ENCODE measurements at places on chromosomes 2 and 18.

DNA sequence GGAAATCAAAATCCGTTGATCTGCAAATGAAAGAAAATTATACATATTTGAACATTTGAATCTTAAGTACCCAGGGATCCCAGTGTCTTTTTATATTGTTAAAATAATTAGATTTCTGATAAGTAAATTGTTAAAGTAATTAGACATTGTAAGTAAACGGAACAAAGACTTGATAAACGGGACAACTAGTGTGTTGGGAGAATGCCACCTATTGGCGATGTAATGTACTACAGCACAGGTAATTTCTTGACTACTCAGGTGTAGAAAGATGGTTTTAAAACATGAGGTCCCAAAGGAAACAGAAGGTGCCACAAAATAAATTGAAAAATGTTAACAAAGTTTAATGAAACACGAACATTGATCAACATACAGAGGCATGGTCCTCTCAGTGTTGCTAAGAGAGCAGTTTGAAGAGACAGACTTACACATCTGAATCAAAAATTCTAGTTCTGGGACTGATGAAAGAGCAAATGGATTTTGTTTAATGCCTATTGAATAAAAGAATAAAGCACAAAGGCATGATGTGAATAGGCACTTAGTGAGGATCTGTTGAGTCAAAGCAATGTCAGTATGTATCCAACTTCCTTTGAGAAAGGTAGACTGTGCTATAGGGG, 103.4 kb upstream of the RASGRP3 start:
- DNase-seq = no peak

DNA sequence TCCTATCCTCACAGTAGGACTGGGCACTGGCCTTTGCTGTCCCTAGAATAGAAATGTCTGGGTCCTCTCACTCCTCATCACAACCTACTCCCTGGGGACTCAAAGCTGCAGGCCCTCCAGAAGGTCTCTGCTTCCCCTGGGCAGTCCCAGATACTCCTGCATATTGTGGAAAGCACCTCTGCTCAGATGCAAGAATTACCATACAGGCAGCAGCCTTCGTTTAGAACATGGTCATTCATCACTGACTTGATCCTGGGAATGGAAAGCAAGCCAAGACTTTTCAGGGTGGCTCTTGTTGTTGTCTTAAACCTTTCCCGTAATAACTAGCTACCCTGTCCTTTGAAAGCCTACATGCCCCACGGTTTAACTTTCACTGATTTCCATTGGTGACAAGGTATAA, 53.1 kb upstream of the NPAS2 start:
- no peak for DNase-seq

GRCh38 chr2:11822746-11823451, 76.5 kb downstream of the LPIN1 start:
- DNase-seq = peak; percentile 84

DNA sequence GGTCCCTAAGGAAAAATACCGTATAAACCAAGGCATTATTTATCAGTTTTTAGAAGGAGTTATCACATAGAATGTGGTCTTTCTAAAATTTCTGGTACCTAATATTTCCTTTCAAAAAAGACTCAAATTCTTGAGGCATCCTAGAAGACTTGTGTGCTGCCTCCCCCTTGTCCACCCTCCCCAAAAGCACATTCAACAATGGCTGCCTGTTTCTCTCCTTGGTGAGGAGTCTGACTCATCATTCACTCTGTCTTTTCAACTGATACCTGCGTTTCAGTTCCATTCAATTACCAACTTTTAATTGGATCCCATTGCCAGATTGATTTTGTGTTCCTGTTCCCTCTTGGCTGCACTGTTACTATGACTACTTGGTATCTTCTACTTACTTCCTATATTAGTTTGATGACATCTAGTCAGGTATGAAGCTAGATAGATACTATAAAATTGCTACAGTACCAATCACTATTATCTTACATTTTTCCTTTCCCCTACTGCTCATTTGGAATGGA, 72.9 kb downstream of the XRCC5 start:
- DNase-seq = no peak

- no peak for DNase-seq
Observed at GRCh38 chr2:51722311-51722710, 690.4 kb upstream of the NRXN1 start.

DNA sequence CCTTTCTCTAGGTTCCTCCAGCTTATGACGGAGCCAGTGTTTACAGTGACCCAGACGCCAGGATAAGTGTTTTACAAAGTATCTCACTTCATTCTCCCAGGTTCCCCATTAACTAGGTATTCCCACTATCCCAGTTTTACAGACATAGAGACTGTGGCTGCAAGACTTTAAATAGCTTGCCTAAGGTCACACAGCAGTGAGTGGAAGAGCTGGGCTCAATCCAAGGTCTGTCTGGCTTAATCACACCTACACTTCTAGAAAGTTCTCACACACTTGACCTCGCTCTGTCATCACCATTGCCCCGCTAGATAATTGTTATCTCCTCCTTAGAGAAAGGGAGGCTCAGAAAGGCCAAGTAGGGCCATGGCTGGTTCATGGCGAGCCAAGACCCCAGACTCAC, 110.2 kb downstream of the ANTXR1 start:
- DNase-seq = no peak

DNA sequence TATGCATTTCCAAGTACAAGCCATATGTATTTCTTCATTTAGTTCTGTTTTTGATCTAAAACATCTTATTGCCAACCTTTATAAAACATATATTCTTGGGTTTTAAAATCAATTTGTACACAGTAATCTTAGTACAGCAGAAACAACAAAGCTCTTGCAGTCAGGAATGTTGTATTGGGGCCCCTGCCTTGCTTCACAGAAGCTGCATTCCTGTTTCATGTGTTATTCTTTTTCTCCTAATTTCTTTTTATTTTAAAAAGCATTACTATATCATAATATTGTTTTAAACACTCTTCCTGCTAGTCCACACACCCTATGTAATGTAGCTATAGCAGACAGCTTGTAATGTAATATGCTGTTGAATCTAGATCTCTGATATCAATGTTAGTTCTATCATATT, 24.0 kb downstream of the SERPINB7 start:
- no peak for DNase-seq

DNA sequence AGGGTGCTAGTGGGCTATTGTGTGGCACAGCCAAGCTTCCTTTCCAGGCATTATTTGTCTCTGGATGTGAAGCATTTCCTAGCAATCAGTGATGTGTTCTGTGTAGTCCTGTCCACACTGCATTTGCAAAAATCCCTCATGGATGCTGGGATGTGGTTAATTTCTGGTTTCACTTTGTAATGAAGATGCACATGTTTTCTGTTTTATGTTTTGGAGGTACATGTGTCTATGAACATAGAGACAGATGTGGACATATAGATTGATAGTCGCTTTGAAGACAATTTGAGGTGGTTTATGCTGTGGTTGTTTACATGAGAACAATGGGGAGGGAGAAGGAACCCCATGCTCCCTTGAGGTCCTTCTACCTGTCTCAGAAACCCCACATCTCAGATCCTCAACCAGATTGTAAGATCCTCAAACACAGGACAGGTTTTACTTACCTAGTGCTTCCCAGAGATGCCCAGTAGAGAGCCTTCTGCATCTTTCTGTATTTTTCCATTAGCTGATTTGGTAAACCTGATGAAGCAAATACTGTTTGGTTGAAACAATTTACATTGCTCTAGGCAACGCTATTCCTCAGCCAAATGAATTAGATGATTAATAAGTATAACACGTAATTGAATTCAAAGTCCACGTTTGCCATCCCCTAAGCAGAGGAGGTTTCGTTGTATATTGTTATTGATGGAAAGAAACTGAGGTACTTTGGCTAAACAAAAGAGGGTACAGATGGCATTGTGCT, 204.4 kb downstream of the SPP2 start:
- no peak for DNase-seq

DNA sequence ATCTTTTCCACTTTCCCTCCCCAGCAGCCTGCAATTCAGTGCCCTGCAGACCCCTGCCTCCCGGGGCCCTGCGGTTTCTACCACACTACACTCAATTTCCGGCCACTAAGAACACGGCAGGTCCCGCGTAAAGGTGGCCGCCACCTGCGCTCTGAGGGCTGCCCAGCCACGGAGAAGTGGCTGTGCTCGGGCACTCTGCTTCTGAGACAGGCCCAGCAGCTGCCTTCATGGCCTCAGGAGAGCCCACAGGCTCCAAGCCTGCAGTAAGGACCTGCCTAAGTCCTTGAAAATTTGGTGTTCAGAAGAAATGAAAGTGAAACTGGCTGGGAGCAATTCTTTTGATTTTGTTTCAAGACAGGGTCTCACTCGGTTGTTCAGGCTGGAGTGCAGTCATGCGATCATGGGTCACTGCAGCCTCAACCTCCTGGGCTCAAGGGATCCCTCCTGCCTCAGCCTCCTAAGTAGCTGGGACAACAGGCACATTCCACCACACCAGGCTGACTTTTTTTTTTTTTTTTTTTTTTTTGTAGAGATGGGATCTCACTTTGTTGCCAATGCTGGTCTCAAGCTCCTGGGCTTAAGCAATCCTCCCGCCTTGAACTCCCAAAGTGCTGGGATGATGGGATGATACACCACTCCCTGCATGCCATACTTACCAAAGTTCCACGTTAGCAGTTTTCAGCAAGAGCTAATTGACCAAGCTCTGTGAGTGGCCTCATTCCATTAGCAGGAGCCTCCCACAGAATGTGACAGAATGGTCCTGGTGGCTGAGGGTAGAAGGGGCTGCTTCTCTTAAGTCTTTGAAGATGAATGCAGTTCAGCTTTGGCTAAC, 14.6 kb upstream of the ALPP start:
- no peak for DNase-seq

- no peak for DNase-seq
Observed at GRCh38 chr18:67995769-67996168, 479.2 kb upstream of the DSEL start.

DNA sequence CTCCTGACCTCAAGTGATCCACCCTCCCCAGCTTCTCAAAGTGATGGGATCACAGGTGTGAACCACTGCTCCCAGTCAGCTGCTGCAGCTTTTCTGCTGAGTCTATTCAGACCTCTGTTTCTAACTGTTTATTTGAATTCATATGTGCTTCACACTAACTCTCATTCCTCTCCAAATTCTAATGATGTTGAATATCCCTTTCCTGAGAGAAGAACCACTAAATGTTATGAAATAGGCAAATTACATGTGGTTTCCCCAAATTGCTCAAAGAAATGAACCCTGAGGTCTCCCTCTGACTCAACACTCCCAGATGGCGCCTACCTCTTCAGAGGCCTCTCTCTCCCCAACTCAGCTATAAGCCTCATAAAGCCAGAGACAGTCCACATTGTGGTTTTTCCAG, 98.6 kb downstream of the IRS1 start:
- no peak for DNase-seq

- no peak for DNase-seq
Observed at GRCh38 chr2:101382442-101382841, 4.9 kb downstream of the CREG2 start.

- no peak for DNase-seq
Observed at GRCh38 chr2:150357770-150358467, 129.5 kb downstream of the RND3 start.

- no peak for DNase-seq
Observed at GRCh38 chr2:53631313-53632125, 136.1 kb upstream of the CHAC2 start.

- no peak for DNase-seq
Observed at GRCh38 chr2:190489475-190489874, 45.0 kb downstream of the NEMP2 start.

- no peak for DNase-seq
Observed at GRCh38 chr2:217452928-217453327, 549.9 kb downstream of the TNS1 start.

DNA sequence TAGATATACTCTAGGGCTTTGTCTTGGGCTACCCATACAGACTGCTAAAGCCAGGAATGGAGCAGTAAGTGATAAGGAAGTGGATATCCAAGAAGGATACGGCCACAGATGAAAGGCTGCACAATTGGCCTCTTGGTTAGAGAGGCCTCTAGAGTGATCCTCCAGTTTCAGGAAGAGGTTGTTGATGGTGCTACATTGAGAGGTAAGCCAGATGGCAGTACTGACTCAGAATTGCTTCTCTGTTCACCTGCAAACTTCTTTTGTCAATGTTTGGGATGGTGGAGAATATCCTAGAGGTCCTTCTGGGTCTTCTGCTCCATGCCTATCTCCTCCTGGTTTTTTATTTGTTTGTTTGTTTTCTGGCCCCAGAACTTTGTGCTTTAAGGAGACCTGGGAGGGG, 226.8 kb upstream of the LRRTM1 start:
- DNase-seq = no peak

DNA sequence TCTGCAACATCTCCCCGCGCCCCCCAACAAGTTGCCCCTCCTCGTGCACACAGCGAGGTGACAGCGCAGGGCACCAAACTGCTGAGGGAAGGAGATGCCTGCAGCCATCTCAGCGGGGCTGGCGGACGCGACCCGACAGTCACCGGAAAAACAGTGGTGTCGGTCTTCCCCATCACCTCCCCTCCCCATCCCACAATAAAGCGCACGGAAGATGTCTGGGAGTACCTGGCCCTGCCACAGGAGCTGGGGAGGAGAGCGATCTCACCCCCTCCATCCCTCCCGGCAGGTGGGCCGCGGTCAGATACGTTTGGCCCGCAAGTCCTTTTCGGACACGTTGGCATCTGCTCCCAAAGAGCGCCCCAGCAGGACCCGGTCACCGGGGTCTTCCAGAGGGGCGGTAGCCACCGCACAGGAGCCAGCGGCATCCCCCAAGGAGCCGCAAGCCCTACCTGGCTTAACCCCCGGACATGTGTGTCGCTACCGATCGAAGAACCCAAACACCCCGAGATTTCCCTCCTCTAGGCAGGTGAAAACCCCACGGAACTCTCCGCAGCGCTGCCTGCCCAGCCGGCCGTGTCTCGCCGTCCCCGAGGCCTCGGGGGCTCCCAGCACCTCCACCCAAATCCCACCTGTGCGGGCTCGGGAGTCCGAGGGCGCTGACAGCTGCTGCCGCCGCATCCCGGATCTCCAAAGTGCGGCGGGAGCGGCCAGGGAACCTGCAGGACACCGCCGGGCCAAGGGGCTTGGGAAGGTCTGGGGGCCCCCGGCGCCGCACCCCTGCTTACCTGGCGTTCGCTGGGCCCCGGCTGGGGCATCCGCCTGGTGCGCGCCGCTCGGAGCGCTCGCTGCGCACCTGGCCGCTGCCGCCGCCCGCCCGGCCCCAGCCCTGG, 657 bp downstream of the ATP8B1 start:
- DNase-seq = no peak

DNA sequence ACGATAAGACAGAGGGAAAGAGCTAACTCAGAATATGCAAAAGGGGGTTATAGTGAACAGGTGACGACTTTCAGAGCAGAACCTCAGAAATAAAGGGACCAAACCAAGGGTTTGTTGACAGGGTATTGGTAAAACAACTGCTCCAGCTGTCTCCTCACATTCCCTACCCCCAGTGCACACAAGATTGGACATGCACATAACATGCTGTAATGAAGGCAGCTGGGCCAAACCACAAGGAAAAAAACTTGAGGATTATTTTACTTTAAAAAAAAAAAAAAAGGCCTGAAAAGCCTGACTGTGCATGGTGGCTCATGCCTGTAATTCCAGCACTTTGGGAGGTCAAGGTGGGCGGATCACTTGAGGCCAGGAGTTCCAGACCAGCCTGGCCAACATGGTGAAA, 3.5 kb downstream of the RBM43 start:
- no peak for DNase-seq
